Stimulated activated CD8-positive, alpha-beta memory T cell treated with anti-CD3 and anti-CD28 coated beads, Interleukin-15, amount 100 ng/mL, for 24 hours (primary cell): ENCODE measurements at places on chromosomes 2 and 18.

DNA sequence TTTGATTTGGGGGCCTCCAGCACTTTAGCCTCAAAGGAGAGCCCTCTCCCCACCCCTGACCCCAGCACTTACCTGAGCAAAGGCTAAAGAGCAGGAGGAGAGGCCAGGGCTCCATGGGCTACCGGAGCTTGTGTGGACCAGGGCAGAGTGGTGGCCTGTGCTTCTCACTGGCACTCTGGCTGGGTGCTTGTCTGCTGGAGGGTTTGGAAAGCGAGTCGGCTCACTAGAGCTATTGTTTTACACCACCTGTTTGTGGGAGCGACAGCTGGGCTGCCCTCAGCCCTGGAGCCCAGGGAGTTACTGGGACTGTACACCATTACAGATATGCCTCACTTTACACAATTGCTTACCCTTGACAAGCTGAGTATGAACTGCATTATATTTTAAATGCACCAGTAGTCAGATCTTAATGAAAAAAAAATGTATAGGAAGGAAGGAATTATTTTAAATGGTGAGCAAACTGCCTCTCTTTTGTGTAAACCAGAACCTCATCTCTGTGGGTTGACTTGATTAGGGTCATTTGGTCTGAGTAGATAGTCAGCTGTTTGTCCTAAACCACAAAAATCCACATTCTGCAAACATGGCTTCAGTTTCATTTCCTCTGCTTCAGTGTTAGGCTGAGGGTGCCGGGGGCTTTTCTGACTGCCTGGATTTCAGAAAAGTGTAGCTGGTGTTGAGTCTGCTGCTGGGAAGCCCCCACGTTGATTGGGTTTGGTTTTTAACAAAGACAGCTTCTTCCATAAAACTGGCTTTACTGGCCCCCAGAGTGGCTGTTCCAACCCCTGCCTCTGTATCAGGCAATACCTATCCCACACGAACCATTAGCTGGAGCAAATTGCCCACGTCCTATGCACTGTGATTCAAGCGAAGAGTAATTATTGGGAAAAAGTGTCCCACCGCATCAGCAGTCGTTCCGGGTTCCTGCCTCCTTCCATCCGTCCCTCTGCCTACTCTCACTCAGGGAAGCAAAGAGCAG is at the start of gene CHRNA1:
Gene CHRNA1, minus strand, starts transcription at position 193 of the 976 bp plus-strand sequence. Its CDS starts 78 bp downstream, at position 115.
- DNase-seq: no peak

DNA sequence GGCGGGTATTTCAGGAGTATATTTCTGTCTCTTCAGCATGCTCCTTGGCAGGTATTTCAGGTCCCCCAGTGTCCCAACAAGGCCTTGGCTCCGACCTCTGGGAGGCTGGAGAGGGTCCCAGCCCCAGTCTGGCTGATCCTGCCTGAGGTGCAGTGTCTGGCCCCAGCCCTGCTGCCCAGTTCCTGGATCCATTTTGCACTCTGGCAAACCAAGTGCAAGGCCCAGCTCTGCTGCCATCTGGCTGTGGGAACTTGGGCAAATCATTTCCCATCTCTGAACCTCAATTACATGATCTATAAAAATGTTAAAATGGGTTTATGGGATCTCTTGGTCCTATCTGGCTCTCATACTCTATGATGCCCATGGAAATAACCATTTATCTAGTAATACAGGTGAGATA is 63.6 kb downstream of the ZBTB7C start:
- DNase-seq: no peak

DNA sequence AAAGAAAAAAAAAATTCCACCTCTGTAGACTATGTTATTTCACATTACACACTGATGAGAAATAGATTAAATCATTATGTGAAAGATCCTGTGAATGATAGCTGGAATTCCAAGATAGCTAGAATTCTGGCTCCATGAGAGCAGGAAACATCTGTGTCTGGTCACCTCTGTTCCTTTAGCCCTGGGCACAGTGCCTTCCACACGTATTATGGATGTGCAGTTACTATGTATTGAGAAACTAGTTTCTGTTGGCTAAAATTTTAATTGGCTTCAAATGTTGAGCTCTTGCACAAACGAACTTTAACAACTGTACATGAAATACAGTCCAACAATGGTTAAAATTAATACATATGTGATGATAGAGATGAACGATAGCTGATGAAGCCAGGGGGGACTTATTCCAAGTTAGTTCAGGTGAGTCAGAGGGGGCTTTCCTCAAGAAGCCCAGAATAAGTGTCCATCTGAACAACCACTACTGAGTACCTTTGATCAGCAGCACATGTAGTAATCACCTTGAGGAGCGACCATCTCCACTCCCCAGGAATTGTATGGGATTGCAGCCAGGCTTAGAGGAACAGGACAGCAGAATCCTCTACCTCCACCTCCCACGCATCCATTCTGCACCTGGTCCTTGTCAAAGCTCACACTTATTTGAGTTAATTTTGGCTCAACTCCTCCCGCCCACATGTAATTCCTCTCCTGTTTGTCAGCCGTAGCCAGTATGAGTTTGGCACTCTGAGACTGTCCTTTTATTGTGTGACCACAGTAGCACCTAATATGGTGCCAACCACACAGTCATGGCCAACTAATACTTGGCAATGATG is 68.6 kb downstream of the NABP1 start:
- DNase-seq: no peak

DNA sequence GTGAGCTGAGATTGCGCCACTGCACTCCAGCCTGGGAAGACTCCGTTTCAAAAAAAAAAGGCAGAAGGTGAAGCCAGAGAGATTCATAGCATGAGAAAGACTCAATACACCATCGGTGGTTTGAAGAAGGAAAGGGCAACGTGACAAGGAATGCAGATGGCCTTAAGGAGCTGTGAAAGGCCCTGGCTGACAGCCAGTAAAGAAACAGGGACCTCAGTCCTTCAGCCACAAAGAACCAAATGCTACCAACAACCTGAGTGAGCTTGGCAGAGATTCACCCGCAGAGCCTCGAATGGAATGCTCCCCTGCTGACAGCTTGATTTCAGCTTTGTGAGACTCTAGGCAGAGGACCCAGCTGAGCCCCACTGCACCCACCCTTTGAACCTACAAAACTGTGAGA is 154.9 kb upstream of the NDUFV2 start:
- DNase-seq: no peak

DNA sequence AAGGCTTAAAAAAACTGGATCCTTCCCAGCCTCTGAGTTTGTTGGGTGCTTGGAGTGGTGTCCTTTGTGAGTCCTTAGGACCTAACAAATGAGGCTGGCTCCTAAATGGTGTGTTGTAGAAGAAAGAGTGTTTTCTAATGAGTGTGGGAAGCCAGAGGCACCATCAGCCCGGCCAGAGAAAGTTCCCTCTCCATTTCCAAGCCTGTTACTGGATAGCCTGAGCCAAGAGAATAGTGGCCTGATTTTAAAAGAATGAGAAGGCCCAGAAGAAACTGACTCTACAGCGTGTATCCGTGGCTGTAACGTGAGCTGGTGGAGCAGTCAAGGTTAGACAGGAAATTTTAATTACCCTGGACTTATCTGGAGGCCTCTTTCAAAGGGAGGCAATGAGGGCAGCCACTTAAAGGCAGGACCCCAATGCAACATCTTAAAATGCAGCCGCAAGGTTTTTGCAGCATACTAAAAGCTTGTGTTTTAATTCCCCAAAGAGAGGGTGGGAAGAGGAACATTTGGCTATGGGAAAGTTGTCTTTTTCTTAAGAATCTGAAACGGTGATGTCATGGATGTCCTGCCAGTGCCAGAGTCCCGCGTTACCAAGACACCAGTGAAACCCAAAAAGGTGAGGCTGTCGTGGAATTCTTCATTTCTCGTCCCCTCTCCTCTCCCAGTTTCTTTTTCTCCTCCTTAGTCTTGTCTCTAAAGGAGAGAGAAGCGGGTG is 4.6 kb downstream of the EFHD1 start:
- DNase-seq: no peak

DNA sequence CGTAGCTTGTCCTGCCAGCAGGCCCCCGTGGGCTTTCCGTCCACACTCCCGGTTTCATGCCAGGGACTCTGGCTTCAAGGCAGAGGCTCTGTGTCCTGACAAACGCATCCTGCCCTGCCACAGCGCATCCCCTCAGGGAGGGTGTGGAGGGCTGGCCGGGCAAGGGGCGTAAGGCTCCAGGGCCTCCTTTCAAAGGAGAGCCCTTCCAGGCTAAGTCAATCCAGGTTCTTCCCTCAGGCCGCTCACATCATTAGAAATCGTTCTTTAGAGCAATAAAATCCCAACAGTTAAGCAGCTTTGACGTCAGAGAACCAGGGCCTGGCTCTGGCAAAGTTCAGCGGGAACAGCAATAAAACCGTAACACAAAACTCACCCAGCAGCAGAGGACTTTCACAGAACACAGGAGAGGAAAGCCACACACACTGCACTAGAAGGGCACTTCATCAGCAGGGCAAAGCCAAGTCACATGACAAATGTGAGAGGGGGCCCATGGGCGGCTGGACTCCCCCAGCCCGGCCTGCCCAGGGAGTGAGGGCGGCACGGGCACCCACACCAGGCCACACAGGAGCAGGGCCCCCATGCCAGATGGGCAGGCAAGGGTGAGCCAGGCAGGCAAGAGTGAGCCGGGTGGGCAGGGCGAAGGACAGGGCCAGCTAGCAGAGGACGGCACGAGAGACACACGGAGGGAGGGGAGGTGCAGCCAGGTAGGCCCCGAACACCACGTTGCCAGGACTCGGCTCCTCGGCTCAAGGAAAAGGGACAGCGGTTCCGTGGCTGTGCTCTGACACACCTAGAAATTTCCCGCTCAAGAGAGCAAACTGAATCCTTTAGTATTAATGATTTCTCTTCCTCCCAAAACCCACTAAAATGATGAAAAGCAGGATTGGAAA is 52.0 kb downstream of the HDAC4 start:
- DNase-seq: no peak

- DNase-seq: no peak
Observed at GRCh38 chr2:81077396-81077795, 772.8 kb upstream of the LRRTM1 start.

- no peak for DNase-seq
Observed at GRCh38 chr2:86290596-86291327, 46.7 kb downstream of the REEP1 start.

GRCh38 chr2:54522624-54523281 is 66.6 kb downstream of the SPTBN1 start:
- DNase-seq: peak; percentile 10

DNA sequence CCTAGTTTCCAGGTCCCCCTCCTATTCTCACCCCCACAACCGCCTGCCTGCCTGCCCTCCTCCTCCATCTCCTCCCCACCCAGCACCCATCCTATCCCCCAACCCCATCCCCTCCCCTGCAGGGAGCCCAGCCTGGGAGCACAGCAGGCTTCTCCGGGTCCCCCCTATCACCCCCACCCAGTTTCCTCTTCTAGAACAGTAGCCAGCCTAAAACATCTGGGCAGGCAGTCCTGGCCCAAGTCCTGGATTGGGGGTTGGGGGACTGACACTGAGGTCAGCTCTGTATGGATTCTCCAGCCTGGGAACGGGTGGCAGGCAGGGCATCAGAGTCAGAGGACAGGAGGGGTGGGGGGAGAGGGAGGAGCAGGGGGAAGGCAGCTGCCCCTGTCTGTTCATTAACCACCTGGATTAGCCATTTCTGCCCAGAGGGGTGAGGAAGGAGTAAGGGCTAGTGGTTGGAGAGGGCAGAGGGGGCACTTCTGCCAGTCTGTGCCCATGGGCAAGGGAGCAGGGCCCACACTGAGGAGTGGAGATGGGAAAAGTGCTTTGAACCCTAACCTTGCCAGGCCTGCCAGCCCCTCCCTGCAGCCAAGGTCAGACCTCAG is 60.0 kb downstream of the TNS1 start:
- no peak for DNase-seq

DNA sequence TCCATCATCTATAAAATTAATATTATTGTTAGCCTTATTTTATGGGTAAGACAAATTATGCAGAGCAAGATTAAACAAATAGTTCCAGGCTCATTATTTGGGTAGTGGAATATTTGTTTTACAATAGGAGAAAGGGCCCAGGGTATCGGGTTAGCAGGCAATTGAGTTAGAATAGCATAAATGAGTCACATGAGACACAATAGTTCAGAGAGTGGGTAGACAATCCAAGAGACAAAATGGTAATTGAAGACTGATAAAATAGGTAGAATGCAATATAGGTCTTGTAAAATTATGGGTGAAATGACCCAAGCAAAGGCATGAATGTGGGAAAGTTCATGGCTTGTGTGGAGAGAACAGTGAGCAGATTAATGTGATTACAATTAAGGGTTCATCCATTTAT is 790.9 kb upstream of the GCFC2 start:
- DNase-seq: no peak

- no peak for DNase-seq
Observed at GRCh38 chr18:30376515-30376914, 666.0 kb downstream of the DSC3 start.
